ENCODE measurements at places on chromosomes 7 and 10.

DNA sequence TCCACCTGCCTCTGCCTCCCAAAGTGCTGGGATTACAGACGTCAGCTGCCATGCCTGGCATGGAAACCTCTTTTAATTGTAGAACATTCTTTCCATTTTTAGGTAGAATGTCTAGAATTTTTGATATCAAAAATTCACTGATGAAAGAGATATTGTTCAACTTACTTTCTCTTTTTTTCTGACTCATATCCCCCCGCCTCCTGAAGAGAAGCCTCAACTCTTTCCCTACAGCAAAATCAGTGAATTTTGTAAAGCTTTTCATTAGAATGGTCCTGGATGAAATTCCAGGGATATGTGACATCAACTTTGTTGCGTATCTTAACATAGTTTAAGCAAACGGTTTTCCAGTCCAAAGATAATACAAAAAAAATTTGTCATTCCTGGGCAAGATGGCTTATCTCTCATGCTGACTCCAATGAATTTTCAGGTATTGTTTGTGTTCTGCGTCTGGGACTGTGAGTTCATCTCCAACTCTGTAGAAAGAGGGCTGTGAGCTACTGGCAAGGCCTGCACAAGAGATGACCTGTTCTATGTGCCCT lies 256.8 kb downstream of the BMPER start:
- no peak for DNase-seq

DNA sequence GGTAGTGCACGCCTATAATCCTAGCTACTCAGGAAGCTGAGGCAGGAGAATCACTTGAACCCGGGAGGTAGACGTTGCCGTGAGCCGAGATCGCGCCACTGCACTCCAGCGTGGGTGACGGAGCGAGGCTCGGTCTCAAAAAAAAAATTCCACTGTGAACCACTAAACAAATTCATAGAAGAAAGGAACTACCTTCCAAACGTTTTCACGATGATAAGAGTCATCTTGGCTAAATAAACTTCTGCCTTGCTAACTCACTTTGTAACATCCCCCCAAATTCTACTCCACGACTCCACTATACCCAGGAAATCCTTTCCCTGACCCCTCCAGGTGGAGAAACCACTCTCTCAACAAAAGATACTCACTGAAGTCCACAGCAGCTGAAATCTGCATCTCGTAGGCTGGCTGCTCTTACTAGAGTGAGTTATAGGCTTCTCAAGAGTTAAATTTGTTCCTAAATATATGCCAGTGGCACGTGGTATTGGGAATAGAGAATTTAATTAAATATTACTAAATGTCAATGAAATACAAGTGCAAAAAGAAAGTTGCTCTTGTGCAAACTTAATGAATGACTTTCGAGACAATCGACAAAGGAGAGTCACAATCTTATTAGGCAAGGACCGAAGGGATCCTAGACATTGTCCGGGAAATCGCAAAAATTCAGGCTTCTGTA lies 1.6 kb upstream of the GTF2I start:
- no peak for DNase-seq

GRCh38 chr10:43390333-43390732 lies 18.7 kb downstream of the HNRNPF start:
- DNase-seq = no peak

- peak; percentile 86 for DNase-seq
These were observed at the start of gene PITX3 for GRCh38 chr10:102241444-102242117. Gene PITX3, minus strand, starts transcription at chr10:102241512. Its CDS starts 9,432 bp downstream, at chr10:102232080.

All from AG10803 (cell line).